Stimulated activated CD8-positive, alpha-beta memory T cell treated with anti-CD3 and anti-CD28 coated beads, Interleukin-15, amount 100 ng/mL, for 24 hours (primary cell): ENCODE measurements at places on chromosomes 4 and X.

- no peak for DNase-seq
These were observed 33.0 kb downstream of the HDX start for GRCh38 chrX:84469226-84469625.

- no peak for DNase-seq
These were observed 261.7 kb upstream of the FAM241A start for GRCh38 chr4:111883557-111883999.

- no peak for DNase-seq
These were observed 32.4 kb downstream of the IGFBP7 start for GRCh38 chr4:57077550-57078343.

GRCh38 chr4:80184825-80185756 is 12.2 kb upstream of the PRDM8 start:
- no peak for DNase-seq

DNA sequence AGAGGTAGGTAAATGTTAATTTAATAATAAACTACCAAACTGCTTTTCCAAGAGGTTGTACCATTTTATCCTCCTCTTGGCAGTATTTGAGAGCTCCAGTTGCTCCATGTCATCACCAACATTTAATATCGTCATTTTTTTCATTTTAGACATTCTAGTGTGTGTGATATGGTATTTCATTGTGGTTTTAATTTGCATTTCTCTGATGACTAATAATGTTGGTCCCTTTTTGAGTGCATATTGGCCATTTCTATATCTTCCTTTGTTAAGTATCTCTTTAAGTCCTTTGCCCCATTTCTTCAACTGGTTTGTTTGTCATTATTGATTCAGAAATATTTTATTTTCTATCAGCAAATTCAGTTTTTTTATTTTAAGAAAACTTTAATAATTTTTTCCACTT is 88.8 kb downstream of the MAPK10 start:
- no peak for DNase-seq

- no peak for DNase-seq
These were observed 28.8 kb upstream of the SCOC start for GRCh38 chr4:140344621-140345020.

- DNase-seq = no peak
These were observed 7.5 kb downstream of the TSC22D3 start for GRCh38 chrX:107768051-107768450.
